M059J (cell line): ENCODE measurements at places on chromosomes 2 and 18.

DNA sequence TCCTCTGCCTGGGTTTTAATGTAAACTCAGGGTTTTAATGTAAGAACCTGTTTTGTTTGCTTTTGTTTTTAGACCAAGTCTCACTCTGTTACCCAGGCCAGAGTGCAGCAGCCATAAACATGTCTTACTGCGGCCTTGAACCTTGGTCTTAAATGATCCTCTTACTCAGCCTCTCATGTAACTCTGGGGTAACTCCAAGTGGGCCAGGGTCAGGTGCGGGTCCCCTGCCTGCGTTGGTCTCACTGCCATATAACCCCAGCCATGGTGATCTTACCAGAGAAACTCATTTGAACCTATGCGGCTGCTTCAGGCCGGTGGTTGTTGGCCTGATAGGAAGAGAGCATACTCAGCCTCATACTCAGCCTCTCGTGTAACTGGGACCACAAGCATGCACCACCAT, 89.3 kb downstream of the AGAP1 start:
- DNase-seq = no peak

DNA sequence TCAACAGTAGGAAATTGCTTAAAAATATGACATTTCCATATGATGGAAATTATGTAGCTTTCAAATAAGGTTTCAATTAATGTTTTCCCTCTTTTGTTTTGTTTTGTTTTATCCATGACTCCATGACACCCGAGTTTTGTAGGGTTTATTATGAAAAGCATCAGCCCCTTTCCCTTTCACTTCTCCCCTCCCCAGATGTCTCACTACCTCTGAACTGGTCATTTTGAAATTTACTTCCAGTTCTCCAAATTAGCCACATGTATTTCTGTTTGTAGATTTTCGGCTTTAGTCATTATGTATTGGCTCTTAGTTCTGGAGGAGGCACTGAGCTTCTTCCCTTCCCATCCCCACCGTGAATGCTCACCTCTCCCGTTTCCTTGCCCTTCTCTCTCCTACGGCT, 18.6 kb upstream of the VPS4B start:
- no peak for DNase-seq

- DNase-seq = no peak
Observed at GRCh38 chr18:36160959-36161371, 26.3 kb upstream of the MOCOS start.

GRCh38 chr2:235958221-235958930, 209.8 kb downstream of the GBX2 start:
- no peak for DNase-seq

DNA sequence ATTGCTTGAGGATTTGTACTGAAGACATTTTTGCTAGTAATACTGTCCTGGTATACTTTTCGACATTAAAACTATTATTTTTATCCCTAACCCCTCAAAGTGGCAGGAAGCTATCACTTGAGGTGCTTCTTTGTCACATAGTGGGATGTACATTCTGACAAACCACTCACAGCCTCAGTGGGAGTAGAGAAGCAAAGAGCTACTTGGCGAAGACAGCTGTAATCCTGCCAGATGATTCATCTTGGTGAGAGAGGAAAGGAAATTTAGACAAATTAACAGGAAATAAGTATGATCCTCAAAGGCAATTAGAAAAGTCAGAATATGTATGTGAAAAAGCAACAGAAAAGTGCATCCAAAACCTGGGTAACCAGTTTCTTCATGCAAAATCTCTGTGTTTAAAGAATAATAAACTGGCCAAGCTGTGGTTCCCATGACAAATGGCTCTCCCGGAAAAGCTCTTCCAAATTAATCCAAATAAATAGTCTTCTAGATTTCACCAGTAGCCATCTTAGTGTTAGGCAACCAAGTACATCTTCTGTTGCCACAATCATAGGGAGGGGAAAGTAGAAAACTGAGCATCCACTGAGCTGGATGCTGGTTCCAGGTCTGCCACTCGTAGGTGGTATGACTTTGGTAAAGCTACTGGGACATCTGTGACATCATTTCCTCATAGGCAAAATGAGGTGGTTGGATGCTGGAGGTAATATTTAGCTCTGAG, 308.0 kb upstream of the LYPD1 start:
- peak; percentile 73 for DNase-seq

DNA sequence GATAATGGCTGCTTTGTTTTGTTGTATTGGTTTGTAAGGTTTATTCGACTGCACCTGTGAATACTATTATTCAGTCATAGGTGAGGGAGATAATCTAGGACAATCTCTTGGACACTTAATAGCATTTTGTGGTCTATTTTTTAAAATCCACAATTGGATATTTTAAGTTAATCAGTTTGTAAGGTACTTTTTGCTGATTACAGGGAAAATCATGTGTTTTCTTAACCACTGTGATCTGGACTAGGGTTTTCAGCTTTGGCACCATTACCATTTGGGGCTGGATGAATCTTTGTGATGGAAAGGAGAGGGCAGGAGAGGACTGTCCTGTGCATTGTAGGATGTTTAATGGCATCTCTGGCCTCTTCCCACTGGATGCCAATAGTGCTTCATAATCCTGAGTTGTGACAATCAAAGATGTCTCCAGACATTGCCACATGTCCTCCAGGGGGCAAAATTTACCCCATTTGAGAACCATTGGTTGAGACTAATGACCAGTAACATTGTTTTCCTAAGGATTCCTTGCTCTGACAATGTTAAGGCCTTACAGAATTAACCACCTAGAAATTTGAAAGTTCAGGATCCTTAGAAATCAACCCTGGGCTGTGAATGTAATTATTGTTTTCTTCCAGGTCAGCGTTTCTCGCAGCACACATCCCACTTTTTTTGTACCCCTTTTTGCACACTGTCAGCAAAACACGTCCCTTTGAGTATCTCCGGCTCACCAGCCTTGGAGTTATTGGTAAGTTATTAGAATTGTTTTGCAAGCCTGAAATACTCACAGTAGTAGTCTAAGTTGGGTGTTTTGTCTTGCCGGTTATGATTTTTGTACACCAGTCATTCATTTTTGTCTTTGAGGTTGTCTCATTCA, 15.6 kb downstream of the CNOT9 start:
- no peak for DNase-seq

DNA sequence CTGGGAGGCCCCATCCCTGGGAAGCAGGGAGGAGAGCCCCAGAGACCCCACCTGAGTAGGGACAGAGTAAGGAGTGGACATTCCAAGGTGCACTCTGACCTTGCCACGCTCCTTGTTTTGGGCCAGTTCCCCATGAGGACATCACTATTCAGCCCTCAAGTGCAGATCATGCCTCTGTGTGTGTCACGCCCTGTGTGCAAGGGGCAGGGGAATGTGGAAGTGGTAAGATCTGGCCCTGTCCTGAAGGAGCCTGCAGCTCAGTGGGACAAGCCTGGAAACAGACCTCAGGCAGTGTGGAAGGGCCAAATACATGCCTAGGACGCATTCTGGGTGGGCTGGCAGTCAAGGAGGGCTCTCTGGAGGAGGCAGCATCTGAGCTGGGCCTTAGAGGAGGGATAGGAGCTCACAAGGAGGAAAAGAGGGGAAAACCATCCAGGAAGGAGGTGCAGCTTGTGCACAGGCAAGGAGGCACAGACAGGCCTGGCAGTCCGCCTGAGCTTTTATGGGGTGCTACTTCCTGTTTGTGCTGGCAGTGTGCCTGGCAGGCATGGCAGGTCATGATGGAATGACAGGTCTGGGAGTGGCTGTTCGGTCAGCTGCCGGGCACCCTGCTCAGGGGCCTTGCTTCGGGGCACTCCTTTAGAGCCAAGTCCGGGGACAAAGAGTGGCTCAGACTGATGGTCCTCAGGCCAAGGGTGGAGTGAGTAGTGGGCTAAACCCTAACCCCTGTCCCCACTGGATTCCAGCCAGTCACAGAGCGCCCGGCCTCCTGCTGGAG, 3.3 kb downstream of the KLHL30 start:
- peak; percentile 89 for DNase-seq

DNA sequence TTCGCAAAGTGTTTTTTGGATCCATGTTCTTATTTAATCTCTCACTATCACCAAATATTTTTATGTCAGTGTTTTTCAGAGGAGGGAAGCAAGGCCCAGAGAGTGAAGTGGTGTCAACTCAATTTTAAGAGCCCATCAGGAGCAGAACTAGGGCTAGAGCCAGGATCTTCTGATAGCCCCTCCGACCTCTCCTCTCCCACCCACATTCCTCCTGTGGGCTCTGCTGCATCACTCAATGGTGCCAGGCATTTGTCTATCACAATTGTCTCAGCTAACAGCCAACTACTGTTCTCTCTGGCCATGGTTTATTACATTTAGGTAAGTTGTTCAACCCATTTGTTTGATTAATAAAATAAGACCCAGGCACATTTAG, 68.6 kb downstream of the MAPK4 start:
- no peak for DNase-seq

- DNase-seq = no peak
Observed at GRCh38 chr2:226020176-226020575, 620.7 kb downstream of the NYAP2 start.

DNA sequence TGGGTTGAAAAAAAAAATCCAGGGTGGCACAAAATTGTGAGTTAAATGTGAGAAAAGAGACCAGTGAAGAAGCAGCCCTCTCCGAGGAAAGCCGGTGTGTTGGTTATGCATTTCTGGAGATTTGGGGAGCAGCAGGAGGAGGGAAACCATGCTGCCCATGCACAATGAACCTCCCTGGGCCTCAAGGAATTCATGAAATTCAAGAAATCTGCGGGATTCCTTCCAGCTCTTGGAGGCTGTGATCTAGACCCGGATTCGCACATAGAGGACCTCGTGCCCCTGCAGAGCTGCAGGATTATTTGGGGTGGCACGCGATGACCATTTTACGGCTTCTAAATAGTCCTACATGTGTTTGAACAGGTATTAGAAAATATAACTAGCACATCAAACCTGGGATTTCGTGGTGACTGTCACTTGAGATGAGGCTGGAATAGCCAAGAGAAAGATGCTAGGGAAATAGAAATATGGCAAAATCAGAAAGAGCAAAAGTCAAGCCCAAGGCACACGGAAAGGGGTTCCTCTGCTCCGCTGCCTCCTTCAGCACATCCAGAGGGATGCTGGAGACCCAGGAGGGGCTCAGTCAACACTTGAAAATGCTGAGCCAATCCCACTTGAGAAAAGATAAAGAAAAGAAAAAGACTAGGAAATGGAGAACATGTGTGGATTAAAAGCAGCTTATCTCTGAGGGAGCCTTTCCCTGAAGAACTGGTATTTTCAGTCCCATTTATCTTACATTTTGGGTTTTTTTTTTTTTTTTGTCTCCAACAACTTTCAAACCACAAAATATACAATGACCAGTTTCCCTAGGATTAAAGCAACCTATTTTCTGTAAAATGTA, 22.0 kb downstream of the KCTD1 start:
- no peak for DNase-seq

GRCh38 chr2:68935471-68935870, 17.2 kb downstream of the GKN2 start:
- DNase-seq = peak; percentile 27

DNA sequence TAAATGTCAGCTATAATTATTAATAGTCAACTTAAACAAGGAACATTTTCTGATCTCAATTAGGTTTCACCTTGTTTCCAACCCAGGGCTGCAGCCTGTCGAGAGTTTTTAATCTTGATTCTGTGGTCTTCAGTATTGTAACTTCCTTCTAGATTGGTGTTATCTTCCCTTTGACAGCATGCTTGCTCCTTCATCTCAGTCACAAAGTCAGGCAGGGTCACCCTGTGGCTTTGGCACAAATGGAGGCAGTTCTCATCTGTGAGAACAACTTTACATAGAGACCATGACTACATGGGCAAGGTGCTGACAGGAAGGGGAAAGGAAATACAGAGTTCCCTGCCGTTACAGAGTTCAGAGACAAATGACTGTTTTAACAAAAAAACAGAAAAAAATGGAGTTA, 50.5 kb downstream of the HNRNPLL start:
- no peak for DNase-seq

- DNase-seq = peak; percentile 23
Observed at GRCh38 chr2:221546505-221547225, 25.4 kb downstream of the EPHA4 start.

- DNase-seq = peak; percentile 56
Observed at GRCh38 chr2:56540916-56541315, 357.1 kb downstream of the CCDC85A start.

DNA sequence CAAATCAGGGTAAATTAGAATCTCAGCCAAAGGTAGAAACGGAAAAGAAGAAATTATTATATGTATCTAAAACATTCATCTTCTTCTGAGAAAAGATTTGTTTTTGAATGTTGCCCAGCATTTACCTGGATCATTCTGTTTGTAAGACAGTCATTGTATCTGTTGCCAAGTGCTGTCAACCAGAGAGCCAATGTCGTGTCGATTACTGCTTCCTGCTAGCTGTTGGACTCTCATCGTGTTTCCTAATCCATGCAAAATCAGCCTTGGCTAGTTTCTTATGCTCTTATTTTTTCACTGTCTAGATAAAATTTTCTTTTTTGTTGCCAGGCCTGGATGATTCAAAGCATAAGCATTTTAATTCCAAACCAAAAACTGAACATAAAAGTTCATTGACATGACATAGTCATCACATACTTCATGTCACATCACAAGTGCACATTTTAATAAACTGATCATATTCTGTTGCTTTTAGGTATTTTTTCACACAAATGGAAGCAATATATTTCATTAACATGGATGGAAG, 202.3 kb downstream of the KCNH7 start:
- peak; percentile 4 for DNase-seq

- DNase-seq = no peak
Observed at GRCh38 chr2:43102366-43103092, 123.9 kb downstream of the ZFP36L2 start.
